ENCODE measurements at places on chromosomes 13 and 19. TPM values are rescaled to one million over a fixed set of nuclear protein-coding genes. Genes with fewer than 3 reads are reported as not detected.

DOCK6 gene
- 4.9 TPM for total RNA-seq

GJB2 gene
- 8.0 TPM for total RNA-seq

KIRREL2 gene
- not detected for total RNA-seq

ZNF541 gene
- total RNA-seq, result 0.05 TPM

KIR3DL2 gene
- not detected for total RNA-seq

GSX1 gene
- total RNA-seq, result not detected

MAP4K1 gene
- 1.8 TPM for total RNA-seq

FGF21 gene
- total RNA-seq, result 5.5 TPM

ZNF610 gene
- 0.08 TPM for total RNA-seq

AP1M2 gene
- total RNA-seq, result 1.3 TPM

RXFP2 gene
- total RNA-seq, result not detected

OSCAR gene
- total RNA-seq, result 1.0 TPM

VASP gene
- 20.2 TPM for total RNA-seq

CASP14 gene
- not detected for total RNA-seq

CGB1 gene
- not detected for total RNA-seq

NUMBL gene
- total RNA-seq, result 1.4 TPM

CDC34 gene
- total RNA-seq, result 83.8 TPM

KLK11 gene
- total RNA-seq, result not detected

ZNF681 gene
- 0.25 TPM for total RNA-seq

ZNF799 gene
- total RNA-seq, result 5.3 TPM

ZNF443 gene
- total RNA-seq, result 2.6 TPM

OR7D2 gene
- not detected for total RNA-seq

COX6B2 gene
- total RNA-seq, result not detected

NUP62 gene
- total RNA-seq, result 14.2 TPM

ZNF613 gene
- 2.8 TPM for total RNA-seq

METTL21C gene
- total RNA-seq, result not detected

PCP2 gene
- not detected for total RNA-seq

CKM gene
- 0.37 TPM for total RNA-seq

FFAR3 gene
- total RNA-seq, result not detected

Measured in liver (tissue), 10 donors.